Activated CD8-positive, alpha-beta memory T cell treated with anti-CD3 and anti-CD28 coated beads for 1 hour (primary cell): ENCODE measurements at places on chromosomes 4 and X.

GRCh38 chr4:137032222-137032621 is 500.1 kb downstream of the PCDH18 start:
- no peak for DNase-seq

DNA sequence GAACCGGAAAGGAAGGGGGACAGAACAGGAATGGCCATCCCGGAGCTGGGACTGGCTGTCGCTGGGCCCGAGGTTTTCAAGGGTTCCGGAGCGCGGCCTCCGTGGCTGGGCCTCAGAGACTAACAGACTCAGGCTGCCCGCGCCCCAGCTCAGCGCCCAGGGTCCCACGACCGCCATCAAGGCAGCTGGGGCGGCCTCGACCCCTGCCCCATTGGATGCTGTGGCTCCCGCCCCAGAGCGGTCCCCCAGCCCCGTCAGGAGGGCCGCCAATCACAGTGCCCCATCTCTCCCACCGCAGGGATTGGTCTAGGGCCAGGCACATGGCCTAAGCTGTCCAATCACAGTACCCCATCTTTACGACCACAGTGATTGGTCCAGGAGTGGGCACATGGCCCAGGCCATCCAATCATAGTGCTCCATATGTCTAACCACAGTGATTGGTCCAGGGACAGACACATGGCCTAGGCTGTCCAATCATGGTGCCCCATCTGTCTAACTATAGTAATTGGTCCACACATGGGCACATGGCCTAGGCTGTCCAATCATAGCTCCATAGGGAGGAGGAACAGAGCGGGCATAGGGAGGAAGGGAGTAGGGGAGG is 105.3 kb upstream of the NKX1-1 start:
- no peak for DNase-seq

DNA sequence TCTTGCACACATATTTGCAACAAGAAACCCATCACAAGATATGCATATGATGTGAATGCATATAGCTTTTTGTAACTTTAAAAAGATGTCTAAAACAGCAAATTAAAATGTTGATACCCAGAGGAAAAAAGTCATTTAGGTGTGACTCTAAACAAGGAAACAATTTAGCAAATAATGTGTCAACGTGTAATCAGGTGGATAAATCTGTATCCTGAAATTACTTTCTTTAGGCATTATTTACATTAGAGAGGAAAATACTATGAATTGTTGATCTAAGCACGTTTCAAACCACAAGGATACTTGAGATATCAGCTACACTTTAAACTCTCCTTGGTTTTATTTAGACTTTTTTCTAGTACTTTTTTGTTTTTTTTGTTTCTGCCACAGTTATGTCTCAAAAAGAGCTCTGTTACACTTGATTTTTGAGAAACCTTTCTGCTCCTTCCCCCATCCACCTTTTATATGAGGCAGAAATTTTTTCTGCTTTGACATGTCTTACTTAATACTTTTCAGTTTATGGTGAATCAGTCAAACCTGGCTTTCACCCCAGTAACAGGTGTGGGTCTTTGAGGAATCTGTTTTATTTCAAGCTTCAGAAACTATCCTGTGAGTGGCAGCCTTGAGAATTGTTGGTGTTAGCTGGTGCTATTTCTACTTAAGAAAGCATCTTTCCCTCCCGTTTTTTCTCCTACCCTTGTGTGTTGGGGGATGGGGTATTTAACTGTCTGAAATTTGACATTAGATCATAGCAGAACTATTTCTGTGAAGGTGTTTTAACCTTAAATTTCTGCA is 1.9 kb downstream of the NPNT start:
- no peak for DNase-seq

DNA sequence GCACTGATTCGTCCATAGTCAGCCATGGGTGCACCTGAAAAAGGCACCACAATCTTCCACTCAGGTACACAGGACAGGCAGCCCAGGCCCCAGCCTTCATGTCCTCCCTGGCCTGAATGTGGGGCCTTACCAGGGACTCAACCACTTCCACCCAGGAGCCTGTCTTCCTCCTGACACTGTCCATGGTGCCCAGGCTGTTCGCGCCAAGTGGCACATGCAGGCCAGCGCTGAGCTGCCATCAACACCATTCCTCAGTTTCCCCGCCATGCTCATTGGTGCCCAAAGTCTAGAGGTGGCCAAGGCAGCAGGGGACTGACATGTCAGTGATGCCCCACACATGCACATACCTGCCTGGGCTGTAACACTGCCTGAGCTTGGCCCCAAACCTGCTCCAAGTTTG is 322.2 kb upstream of the POU3F4 start:
- no peak for DNase-seq

- no peak for DNase-seq
Measured at GRCh38 chr4:14857981-14858380, 144.3 kb upstream of the CPEB2 start.

- DNase-seq: no peak
Measured at GRCh38 chr4:85556283-85556682, 81.3 kb downstream of the ARHGAP24 start.

GRCh38 chr4:31647786-31648185 is 927.6 kb downstream of the PCDH7 start:
- no peak for DNase-seq

GRCh38 chr4:153022241-153022715 is 86.2 kb downstream of the FHDC1 start:
- DNase-seq: no peak

- DNase-seq: no peak
Measured at GRCh38 chrX:153727123-153727931, 2.7 kb downstream of the ABCD1 start.

GRCh38 chr4:154478547-154478946 is 13.1 kb downstream of the DCHS2 start:
- DNase-seq: no peak

GRCh38 chr4:173009129-173009823 is 159.3 kb upstream of the GALNT7 start:
- DNase-seq: no peak

DNA sequence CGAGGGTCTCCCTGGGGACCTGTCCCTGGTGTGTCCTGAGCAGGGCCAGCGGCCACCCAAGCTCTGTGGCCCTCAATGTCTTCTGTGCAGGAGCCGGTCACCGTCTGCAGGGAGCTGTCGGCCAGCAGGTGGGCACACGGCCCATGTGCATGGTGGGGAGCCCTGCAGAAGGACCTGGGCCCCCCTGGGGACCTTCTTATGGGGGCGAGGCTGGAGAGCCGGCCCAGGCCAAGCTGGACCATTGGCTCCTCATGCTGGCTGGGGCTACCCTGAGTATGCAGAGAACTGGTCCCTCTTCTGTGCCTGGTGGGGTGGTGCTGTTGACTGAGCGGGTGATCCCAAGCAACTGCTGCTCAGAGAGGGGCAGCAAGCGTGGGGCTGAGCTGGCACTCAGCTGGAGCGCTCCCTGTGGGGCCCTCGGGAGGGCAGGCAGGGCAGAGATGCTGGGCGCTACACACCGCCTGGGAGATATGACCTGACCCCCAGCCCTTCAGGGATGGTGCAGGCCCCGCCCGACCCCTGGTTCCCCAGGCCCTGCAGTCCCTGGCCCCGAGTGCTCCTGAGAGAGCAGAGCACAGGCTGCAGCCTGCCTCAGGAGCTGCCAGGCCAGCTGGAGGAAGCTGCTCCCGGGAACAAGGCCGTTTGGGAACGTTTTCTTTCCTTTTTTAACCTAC is 14.8 kb downstream of the NAT8L start:
- DNase-seq: no peak

DNA sequence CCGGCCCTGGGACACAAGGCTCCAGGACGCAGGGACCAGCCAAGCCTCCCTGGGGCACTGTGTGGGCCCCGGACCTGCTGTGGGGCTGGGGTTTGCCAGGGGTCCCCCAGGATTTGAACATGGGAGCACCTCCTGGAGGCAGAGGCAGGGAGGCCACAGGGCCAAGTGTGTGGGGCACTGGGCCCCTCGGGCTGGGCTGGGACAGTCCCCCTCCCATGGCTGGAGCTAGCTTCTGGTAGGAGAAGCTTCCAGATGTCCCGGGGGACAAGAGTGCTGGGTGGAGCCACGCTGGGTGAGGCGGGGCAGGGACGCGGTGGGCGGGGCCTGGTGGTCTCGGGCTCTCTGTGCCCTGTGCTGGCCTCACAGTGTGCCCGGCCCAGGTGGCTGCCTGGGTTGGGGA is 18.6 kb downstream of the FGFRL1 start:
- no peak for DNase-seq

DNA sequence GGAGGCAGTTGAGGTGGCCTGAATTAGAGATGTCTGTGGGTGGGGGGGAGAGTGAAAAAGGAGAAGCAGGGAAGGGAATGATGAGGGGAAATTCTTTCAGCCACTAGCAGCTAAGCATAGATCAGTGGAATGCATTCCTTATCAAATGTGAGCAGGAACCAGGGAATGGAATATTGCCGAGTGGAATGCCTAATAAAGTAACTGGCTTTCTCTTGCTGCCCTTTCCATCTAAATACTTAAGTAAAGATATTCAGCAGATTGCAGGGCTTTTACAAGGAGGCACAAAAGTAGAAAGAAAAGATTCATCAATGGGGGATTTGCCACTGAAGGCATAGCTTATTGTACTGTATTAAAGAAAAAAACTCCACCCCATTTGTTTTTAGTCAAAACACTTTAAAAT is 263.0 kb upstream of the RPS6KA3 start:
- no peak for DNase-seq

GRCh38 chr4:176874721-176875445 is 82.2 kb upstream of the VEGFC start:
- no peak for DNase-seq

- no peak for DNase-seq
Measured at GRCh38 chr4:88130544-88131305, 27.7 kb downstream of the ABCG2 start.

DNA sequence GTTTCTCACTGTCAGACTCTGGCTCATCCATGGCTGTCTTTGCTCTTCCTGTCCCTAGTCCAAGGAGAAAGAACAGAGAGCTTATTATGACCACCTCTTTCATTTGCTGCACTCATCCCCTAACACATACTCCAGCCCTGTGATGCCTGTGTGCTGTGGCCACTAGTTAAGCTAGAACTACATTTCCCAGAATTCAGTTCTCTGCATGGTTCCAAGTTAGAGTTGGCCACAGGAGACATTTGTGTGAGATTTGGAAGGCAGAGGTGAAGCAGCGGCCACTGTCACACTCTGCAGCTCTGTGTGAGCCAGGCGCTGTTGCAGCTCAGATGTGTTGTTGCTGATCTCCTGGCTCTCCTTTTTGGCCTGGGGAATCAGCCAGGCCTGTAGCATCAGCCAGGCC is 188.2 kb upstream of the ATP6AP2 start:
- no peak for DNase-seq

DNA sequence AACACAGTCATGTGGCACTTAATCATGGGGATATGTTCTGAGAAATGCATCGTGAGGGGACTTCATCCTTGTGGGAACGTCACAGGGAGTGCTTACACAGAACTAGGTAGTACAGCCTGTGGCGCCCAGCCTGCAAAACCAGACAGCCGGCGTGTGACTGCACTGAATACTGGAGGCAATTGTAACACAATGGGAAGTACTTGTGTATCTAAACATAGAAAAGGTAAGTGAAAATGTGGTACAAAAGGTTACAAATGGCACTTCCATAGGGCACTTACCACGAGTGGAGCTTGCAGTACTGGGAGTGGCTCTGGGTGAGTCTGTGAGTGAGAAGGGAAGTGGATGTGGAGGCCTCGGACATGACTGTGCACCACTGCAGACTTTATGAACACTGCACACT is 5.2 kb downstream of the TLR3 start:
- DNase-seq: no peak

DNA sequence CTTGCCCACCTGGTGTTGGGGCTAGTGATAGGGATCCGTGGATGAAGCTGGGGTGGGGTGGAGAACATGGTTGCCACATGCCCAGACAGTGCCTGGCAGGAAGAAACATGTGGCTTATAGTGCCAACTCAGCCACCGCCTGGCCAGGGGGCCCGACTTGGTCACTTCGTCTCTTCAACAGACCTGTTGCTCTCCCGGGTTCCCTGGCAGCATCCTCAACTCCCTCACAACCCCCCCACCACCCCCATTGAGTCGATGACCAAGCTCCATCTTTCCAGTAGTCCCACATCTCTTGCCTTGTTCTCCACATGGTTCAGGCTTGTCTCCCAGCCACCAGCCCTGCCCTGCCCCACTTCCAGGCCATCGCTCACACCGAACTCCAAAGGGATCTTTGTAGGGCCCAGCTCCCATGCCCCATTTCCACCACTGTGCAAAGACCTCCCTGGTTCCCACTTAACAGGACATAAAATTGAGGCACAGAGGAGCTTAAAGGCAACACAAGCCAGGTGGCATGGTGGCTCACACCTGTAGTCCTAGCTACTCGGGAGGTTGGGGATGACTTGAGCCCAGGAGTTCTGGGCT is 7.8 kb downstream of the PNCK start:
- DNase-seq: no peak

DNA sequence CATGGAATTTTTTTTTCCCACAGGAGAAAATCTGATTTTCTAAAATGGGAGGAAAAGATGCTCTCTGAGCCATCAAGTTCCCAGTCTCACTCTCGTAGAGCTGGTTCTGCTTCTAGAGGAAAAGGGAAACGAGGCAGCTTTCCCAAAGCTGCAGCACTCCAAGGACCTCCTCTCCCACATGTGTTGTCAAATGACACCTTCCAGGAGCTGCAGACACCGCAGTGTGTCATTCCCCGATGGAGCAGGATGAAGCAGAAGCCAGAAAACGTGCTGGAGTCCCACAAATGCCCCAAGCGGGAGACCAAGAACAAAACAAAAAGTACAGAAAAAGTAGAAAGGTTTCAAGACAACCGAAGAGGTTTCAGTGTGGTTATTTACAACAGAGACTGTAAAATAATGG is 348.1 kb downstream of the ARHGAP10 start:
- no peak for DNase-seq

DNA sequence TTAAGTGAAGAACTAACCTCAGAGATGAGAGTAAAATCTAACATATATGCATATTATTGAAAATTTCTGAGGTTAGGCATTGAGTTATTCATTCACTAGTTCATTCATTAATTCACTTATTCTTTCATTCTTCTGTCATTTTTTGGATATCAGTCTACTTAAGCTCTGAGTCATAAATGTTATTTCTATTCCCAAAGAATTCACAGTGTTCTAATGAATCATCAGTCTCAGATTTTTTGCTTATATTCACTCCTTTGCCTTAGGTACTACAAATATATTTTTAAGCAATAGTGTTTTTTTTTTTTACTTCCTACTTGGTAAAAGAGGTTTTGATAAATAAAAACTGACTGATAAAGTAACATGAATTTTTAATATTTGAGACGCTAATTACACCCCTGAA is 95.2 kb upstream of the DKK2 start:
- DNase-seq: no peak

DNA sequence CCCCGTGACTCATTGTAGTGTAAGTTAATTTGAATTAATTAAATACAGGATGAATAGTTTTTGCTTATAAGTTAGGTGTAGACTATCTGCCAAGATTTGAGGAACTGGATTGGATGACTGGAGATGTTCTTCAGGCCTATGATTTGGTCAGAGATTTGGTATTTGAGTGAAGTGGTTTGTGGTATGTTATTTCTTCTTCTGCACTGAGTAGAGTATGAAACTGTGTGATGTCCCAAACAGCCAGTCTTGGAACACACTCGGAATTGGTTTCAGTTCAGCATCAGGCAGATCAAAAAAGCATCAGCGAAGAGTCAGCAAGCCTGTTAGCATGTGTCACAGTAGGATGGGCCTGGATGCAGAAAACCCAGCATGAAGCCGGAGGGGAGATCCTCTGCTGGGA is 294.1 kb downstream of the ARHGAP10 start:
- no peak for DNase-seq

GRCh38 chr4:3364634-3365314 is 72.0 kb downstream of the RGS12 start:
- DNase-seq: no peak

- DNase-seq: no peak
Measured at GRCh38 chr4:107318078-107318477, 282.0 kb upstream of the DKK2 start.
